ENCODE measurements at places on chromosomes 5 and 9.
A peak's percentile ranks its signal among the peaks of the same experiment; 100 is the strongest.

- DNase-seq, result no peak
Observed at GRCh38 chr5:178413988-178414387, 176.2 kb downstream of the COL23A1 start.

GRCh38 chr9:34154057-34154456 lies 24.8 kb upstream of the UBAP1 start:
- no peak for DNase-seq

- DNase-seq, result no peak
Observed at GRCh38 chr5:98443881-98444280, 329.6 kb upstream of the RGMB start.

GRCh38 chr5:127515693-127516440 lies 1.6 kb upstream of the PRRC1 start:
- no peak for DNase-seq

DNA sequence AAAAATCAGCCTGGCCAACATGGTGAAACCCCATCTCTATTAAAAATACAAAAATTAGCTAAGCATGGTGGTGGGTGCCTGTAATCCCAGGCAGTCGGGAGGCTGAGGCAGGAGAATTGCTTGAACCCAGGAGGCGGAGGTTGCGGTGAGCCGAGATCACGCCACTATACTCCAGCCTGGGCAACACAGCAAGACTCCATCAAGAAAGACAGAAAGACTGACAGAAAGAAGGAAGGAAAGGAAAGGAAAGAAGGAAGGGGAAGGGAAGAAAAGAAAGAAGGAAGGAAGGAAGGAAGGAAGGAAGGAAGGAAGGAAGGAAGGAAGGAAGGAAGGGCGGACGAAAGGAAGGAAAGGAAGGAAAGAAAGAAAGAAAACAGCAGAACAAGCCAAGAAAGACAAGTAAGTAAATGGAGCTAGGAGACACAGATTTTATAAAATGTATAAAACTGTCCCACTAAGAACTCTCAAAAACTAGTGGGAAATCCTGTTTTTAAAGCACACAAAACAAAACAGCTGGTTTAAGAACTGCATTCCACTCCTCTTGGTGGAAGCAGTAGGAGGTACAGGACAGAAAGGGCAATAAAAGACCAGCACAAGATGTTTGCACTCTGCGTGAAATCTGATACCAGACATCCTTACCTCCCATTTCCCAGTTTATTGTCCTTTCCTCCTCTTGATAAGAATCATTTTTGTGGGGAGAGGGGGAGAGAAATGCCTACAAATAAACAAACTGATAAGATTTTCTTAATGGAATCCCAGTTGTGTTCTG lies 46.7 kb downstream of the MYO10 start:
- peak; percentile 60 for DNase-seq

DNA sequence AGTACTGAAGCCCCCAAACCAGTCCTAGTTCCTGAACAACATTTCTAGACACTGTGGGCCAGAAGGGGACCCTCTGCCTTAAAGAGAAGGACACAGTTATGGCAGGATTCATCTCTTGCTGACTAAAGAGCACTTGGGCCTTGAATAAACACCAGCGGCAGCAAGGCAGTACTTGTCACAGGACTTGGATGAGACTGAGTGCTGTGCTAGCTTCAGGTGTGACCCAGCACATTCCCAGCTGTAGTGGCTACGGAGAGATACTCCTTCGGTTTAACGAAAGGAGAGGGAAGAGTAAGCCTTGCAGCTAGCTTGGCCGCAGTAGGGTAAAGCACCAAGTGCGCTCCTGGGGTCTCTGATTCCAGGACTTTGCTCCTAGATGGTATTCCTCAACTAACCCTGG lies 10.9 kb upstream of the STX17 start:
- no peak for DNase-seq

- DNase-seq, result no peak
Observed at GRCh38 chr9:33306037-33306436, 15.7 kb downstream of the NFX1 start.

- DNase-seq, result no peak
Observed at GRCh38 chr5:143179126-143179740, 224.3 kb downstream of the NR3C1 start.

DNA sequence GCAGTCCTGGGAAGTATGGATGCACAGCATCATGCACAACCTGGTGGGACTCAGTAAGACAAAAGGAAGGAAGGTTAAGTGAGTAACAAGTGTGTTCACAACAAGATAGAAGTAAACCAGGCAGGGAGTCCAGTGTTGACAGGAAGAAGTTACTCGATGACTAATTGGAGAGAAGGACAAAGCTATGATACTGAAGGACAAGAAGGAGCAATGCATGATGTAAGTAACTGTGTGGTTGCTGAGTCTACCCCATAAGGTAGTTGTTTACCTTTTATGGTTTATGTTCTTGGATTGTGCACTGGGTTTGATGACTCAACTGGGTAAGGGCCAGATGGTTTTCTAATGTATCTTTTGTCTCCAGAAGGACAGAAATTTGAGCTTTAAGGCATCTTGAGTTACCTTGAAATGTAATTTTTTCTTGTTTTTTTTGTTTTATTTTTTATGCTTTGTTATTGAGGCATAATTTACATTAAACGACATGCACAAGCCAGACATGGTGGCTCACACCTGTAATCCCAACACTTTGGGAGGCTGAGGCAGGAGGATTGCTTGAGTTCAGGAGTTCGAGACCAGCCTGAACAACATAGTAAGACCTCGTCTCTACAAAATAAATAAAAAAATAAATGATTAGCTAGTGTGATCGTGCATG lies 89.2 kb upstream of the CAST start:
- peak; percentile 81 for DNase-seq

- DNase-seq, result no peak
Observed at GRCh38 chr5:144549580-144549979, 378.9 kb downstream of the KCTD16 start.

GRCh38 chr5:115455301-115455707 lies 89.3 kb downstream of the FEM1C start:
- DNase-seq, result peak; percentile 21

DNA sequence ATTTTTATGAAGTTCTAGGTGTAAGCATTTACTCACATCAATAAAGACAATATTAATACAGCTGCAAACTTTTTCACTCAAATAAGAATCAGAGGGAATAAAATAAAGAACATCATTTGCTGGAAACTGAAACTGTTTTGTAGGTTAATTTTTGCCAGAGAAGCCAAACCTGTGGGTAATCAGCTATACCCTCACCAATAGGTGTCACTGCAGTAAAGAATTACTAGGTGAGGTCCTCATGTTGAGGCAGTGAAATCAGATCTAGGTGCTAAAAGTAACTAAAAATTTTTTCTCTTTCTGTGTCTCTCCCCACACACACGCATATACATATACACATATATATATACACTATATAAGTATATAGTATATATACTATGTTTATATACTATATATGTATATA lies 1016.3 kb upstream of the SEMA6A start:
- DNase-seq, result peak; percentile 11

Measured in HTR-8/SVneo (cell line).